Mesenchymal stem cell (in vitro differentiated cells and primary cell): ENCODE measurements at places on chromosomes 3 and 15.
A peak's percentile ranks its signal among the peaks of the same experiment; 100 is the strongest.

DNA sequence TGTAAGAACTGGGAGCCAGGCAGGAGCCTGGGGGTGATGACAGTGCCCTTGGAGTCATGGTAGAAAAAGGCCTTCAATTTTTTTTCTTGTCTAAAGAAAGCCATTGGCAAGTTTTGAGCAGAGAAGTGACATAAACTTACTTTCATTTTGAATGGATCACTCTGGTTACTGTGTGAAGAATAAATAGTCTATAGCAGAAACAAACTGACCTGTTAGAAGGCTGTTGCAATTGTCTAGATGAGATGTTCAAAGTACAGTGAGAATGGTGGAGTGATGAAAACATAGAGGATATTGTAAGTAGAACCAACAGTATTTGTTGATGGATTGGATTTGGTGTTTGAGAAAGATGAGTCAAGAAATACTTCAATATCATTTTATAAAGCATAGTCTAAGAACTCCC lies 439.9 kb downstream of the TBL1XR1 start:
- DNase-seq, result no peak

DNA sequence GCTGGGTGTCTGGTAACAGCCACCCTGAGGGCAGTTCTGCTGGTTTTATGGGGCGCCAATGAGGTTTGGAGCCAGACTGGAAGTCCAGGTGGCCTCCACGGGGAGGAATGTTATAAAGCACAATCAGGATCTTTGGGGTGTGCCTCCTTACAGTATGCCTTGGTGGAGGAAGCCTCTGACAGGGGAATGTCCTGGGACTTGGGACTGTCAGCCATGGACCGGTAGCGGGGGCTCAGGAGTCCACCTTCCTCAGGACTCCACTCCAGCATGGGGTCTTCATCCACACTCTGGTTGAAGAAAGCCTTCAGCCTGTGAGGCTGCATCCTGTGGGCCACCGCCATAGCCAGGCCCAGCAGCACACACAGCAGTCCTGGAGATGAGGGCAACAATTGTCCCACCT lies 4.9 kb downstream of the DUOXA2 start:
- no peak for DNase-seq

GRCh38 chr3:48299746-48300712 lies 33.4 kb downstream of the SPINK8 start:
- DNase-seq, result peak; percentile 11

DNA sequence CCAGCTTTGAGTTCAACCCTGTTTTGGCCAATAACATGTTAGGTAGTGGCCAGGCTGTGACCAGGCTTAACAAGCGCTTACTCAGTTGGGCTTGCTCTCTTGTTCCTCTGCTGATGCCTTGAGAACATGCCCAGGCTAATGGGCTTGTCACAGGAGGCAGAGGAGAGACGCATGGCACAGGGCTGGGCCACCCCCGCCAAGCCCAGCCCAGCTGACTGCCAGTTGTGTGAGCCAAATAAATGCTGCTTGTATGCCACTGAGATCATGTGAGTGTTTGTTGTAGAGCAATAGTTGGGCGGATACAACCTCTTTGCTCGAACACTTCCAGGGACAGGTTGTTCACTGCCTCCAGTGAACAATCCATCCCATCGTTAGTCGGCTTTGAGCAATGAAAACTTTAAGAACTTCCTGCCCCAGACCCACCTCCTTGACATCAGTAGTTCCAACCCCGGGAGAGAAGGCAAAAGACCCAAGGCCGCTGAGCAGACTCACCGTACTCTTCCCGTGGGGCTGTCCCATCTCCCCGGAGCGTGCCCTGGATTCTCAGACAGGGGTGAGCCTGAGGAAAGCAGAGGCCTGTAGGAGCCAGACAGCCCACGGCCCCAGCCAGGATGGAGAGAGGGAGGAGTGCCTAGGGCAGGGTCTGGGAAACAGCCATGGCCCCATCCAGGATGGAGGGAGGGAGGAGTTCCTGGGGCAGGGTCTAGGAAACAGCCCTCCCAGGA lies 4.1 kb downstream of the PLA2G4F start:
- DNase-seq, result no peak

GRCh38 chr3:135805752-135806151 lies 159.8 kb upstream of the PPP2R3A start:
- no peak for DNase-seq

DNA sequence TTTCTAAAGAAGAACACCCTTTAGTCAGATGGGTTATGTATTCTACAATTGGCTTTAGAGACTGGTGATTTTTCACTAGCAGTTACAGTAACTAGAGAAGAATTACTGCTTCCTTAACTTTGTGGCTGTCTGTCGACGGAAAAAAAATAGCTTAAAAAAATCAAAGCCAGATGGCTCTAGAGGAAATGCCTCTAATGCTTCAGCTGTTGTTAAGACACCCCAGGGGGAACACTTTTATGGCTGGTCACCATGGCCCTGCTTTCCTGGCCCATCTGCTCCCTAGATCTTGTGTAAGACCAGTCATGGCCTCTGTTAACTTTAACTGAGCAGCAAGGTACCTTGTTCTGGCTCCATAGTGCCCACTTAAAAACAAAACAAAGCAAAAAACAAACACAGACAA lies 198.6 kb upstream of the PLSCR5 start:
- DNase-seq, result peak; percentile 79

- no peak for DNase-seq
These were observed 3.3 kb downstream of the LMAN1L start for GRCh38 chr15:74815961-74816360.

DNA sequence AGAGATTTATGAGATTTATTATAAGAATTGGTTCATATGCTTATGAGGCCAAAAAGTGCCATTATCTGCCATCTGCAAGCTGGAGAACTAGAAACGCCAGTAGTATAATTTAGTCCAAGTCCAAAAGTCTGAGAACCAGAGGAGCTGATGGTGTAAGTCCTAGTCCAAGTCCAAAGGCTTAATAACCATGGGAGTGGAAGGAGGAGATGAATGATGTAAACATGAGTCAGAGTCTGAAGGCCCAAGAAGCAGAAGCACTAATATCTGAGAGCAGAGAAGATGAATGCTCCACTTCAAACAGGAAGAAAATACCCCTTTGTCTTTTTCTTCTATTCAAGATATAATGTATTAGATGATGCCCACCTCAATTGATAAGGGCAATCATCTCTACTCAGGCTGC lies 185.7 kb downstream of the CGGBP1 start:
- no peak for DNase-seq

GRCh38 chr3:13074006-13074375 lies 762 bp upstream of the IQSEC1 start:
- no peak for DNase-seq

DNA sequence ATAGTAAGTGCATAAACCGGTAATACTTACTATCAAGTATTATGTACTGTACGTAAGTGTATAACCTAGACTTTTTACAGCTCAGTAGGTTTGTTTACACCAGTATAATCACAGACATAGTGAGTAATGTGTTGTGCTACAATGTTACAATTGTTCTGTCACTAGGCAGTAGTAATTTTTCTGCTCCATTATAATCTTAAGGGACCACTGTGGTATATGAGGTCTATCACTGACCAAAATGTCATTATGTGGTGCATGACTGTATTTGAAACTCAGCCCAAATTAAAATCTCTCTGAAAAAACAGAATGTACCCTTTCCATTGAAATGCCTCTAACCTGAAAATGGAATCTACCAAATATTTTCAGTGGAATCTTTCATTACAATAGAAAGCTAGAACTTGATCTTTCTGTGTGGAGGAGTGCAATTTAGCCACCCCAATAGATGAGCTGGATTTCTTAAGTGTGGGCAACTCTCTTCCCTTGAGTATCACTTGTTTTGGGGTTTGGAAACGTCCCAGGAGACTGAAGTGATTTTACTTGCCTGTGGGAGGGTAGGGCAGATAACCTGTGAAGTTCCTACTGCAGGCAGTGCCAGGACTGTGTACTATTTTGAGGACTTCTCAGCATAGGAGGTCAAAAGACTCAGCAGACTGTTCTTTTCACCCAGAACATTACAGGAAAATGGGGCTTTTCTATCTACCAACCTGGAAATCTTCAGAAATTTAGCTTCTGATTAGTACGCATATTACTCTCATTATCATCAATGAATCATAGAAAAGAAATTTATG lies 50.9 kb downstream of the FAM98B start:
- no peak for DNase-seq

DNA sequence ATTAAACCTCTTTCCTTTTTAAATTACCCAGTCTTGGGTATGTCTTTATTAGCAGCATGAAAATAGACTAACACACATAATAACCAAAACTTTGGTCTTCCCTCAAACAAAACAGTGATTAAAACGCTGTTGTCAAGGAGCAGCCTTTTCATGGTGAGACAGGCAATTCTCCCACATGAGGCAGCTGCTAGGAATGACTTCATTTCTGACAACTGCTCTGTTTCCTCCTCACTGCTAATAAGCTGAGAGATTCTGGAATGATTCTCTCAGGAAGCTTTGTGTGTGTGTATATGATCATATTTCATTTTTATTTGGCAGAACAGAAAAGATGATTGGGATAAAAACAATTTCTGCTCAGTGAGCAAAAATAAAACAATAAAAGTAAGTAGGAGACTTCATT lies 580.6 kb upstream of the ADAMTS9 start:
- peak; percentile 23 for DNase-seq

DNA sequence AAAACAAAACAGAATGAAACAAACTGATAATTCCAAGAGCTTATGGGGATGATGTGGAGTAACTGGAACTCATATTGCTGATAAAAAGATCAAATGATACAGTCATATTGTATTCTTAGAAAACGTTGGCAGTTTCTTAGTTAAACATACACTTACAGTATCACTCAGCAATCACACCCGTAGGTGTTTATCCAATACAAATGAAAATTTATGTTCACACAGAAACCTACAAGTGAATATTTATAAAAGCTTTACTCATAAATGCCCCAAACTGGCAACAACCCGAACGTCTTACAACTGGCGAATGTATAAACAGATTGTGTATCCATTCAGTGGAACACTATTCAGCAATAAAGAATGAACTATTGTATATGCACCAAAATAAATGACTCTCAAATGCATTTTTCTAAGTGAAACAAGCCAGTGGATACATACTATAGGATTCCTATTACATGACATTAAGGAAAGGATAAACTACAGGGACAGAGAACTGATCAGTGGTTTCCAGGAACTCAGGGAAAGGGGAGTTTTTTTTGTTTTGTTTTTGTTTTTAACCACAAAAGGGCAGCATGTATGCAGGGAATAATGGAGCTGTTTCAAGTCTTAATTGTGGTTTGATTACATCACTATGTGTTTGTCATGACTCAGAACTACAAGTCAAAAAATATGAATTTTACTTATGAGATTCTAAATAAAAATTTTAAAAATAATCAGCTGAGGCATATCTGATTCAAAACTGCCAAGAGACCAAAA lies 71.8 kb upstream of the NDUFB4 start:
- DNase-seq, result peak; percentile 52

- DNase-seq, result no peak
These were observed 217.4 kb upstream of the CD96 start for GRCh38 chr3:111324645-111325044.

DNA sequence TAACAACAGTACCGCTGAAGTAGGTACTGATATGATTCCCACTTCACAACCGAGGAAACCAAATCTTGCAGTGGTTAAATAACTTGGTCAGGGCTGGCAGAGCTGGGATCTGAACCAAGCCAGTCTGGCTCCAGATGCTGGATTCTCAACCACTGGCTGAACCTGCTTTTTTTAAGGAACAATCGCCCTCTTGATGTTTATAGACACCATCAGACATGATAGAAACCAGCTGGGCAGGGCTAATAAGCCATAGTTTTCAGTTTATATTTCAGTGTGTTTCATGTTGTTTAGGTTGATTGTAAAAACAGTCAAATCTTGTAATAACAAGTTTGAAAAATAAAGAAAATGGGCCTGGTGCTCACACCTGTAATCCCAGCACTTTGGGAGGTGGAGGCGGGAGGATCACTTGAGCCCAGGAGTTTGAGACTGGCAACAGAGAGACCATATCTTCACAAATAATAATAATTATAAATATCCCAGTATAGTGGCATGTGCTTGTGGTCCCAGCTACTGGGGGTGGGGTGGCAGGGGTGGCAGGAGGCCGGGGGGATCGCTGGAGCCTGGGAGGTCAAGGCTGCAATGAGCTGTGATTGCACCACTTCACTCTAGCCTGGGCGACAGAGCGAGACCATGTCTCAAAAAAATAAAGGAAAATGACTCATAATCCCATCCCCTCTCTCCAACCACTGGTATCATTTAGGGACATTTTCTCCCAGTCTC lies 36.7 kb downstream of the XYLB start:
- no peak for DNase-seq

DNA sequence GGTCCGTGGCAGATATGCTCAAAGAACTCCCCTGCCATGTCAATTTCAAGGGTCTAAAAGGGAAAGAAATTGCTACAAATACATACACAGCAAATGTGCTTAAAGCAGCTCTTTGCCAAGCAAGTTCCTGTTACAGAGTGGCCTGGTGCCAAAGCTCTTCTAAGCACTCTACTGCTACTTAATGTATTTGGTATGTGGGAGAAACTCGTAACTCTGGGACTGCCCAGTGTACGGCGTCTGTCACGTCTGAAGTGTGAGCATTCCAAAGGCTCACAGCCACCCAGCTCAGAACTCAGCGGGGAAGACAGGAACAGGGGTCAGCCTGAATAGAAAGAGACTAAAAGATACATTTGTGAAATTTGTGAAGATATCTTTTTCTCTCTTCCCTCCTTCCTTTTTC lies 54.6 kb downstream of the RBMS3 start:
- DNase-seq, result peak; percentile 98

- peak; percentile 27 for DNase-seq
These were observed 60.6 kb downstream of the SUCLG2 start for GRCh38 chr3:67593761-67594234.

DNA sequence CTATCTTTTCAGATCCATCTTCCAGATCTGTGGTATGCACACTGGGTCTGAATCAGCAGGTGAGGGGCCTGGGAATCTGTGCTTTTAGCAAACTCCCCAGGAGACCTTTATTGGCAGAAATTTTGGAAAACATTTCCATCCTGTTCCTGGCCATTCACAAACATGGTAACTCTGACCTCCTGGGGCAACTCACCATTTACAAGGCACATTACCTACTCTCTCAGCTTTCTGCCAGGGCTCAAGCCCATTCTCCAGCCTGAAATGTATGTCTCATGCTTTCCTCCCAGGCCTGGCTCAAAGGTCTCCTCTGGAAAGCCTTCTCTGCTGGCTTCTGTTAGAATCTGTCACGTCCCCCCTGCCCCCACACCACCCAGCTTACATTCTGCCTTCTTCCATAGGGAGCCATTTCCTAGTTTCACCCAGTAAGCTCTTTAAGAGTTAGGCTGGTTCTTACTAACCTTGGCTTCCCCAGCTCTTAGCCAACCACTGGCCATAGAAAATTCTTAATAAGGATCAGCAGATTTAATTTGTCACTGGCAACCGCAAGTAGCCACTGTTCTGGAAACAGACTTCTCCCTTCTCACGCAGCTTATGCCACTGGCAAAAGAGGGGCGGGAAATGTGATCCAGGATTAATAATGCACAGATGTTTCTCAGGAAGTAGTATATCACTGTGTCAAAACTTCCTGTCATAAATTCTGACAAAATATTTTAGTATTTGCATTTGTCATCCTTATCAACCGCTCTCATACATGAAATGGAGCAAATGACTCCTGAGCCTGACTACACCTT lies 55.0 kb downstream of the RORA start:
- DNase-seq, result peak; percentile 5

- no peak for DNase-seq
These were observed 30.9 kb upstream of the VPS8 start for GRCh38 chr3:184780981-184781515.

- DNase-seq, result peak; percentile 5
These were observed 679.8 kb upstream of the NECTIN3 start for GRCh38 chr3:110391640-110392395.

GRCh38 chr15:27070841-27071240 lies 99.9 kb downstream of the GABRG3 start:
- no peak for DNase-seq
